ENCODE measurements at places on chromosomes 1 and 21.

- DNase-seq: peak; percentile 32
Measured at GRCh38 chr1:29121936-29122681, 1.6 kb downstream of the TMEM200B start.

- DNase-seq: no peak
Measured at GRCh38 chr1:101073836-101074235, 48.3 kb upstream of the DPH5 start.

- DNase-seq: no peak
Measured at GRCh38 chr1:234396092-234396491, 22.8 kb downstream of the COA6 start.

- peak; percentile 76 for DNase-seq
Measured at GRCh38 chr1:23421753-23422240, 2.8 kb downstream of the TCEA3 start.

- peak; percentile 24 for DNase-seq
Measured at GRCh38 chr1:185681034-185681633, 53.1 kb upstream of the HMCN1 start.

DNA sequence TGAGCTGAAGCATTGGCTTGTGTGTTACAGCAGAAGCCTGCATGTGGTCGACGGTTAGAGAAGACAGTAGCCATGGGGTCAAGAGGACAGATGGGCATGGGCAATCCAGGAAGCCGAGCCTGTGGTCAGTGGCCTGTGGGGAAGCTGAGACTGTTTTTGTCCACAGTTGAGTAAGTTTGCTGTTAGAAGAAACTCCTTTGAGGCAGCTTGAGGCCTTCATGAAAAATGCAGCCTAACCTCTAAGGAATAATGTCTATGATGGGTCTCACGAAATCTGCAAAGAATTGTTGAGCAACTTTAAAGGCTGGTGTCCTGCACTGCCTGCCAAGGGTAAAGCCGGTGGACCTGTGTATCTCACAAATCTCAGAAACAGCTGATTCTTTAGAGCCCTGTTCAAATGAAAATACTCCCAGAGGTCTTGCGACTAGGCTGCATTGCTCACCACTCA lies 322.4 kb downstream of the SETD4 start:
- DNase-seq: peak; percentile 85

GRCh38 chr1:100213141-100213540 lies 35.1 kb upstream of the LRRC39 start:
- no peak for DNase-seq

Data from fibroblast of gingiva (primary cell).